Mammary epithelial cell (primary cell): ENCODE measurements at places on chromosomes 11 and 22.

GRCh38 chr11:65399249-65399648, 12.8 kb downstream of the FRMD8 start:
- DNase-seq: no peak

- no peak for DNase-seq
Measured at GRCh38 chr11:59188954-59189353, 17.0 kb downstream of the DTX4 start.

GRCh38 chr11:115580927-115581680, 76.9 kb upstream of the CADM1 start:
- peak; percentile 9 for DNase-seq

- no peak for DNase-seq
Measured at GRCh38 chr22:50091092-50091768, 1.4 kb downstream of the MOV10L1 start.

DNA sequence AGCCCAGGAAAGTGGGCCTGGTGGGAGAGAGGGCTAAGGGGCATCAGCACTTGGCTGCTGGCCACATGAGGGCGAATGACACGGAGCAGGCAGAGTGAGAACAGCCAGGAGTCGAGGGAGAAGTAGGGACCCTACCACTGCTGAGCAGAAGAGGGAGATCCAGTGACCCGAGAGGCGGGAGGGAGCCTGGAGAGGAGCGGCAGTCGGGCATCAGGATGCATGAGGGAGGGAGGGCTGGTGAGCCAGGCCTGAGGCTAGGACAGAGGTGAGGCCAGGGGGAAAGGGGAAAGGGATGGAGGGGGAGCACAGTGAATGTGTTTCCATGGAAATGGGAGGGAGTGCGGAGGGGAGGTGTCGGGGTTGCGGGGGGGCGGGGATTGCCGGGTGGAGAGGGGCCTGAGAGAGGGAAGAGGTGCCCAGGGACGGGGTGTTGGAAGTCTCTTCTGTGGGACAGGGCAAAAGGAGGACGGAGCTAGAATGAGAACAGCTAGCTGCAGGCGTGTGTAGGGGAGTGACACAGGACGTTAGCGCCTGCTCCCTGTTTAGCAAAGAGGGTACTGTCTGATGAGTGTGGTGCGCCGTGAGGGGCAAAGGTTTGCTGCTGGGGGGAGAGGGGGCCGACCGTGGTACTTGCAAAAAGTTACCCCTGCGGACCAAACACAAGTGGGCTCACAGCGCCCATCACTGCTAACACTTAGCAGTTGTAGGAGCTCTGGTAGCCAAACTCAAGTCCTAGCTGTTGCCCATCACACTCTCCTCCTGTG, 37.1 kb upstream of the WNT11 start:
- no peak for DNase-seq
